Posterior vena cava (tissue), 2 donors: ENCODE measurements at places on chromosomes 6 and 20. TPM values are rescaled to one million over a fixed set of nuclear protein-coding genes. Genes with fewer than 3 reads are reported as not detected.

GRCh38 chr20:20255099-20255498 lies 112.8 kb upstream of the INSM1 start:
- DNase-seq = no peak

The LRRC73 gene
- total RNA-seq = 0.69 TPM

DNA sequence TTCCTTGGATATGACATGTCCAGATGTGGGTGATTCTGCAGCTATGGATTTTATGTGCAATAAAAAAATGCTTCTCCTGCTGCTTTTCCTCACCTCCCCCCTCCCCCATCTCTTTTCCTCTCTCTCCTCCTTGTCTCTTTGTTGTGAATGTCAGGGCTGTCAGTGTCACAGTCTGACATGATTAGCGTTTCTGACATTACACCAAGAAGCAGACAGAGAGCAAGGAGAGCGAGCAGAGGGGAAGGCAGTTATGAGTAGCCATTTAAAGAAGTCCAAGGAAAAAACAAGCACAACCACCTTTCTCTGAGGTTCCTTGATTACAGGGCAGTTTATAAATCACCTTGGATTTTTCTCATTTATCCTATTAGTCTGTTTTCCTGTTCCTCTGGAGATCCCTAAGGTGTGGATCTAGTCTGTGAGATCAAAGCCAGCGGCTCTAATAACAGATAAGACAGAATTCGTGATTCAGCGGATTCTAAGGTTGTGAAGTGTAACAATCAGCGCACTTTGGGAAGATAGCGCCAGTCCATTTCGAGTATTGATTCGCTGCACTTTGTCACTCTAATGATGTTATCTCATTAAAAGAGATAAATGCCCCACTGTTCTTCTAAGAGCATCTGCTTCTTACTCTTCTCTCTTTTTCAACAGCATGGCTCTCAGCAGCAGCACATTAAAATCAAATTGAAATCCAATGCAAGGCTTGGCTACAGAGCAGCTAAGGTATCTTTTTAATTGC lies 101.4 kb downstream of the BACH2 start:
- DNase-seq = no peak

- no peak for DNase-seq
Observed at GRCh38 chr20:15154070-15154469, 816.7 kb upstream of the FLRT3 start.

DNA sequence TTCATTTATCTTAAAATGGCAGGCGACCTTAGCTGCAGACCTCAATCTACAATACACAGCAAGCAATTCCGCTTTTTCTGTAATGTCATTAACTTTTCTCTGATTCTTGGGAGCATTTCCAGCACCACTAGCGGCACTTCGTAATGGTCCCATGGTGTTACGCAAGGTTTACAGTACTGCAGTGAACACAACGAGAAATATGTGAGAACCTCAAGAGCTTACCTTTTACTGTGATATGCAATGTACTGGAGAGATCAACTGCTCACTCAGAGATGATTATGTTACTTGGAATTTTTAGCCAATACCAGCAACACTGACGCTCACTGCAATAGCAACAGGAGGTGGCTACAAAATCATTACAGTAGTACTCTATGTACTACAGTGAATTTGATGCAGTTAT lies 2.8 kb upstream of the CEP43 start:
- DNase-seq = no peak

The EYA4 gene
- 0.95 TPM for total RNA-seq

The LHFPL5 gene
- not detected for total RNA-seq

The EPM2A gene
- total RNA-seq = 24.5 TPM

- DNase-seq = no peak
Observed at GRCh38 chr6:95408111-95408510, 169.2 kb upstream of the MANEA start.

The GPR63 gene
- 0.90 TPM for total RNA-seq

GRCh38 chr20:62583424-62583920 lies 58.8 kb upstream of the SLCO4A1 start:
- no peak for DNase-seq

DNA sequence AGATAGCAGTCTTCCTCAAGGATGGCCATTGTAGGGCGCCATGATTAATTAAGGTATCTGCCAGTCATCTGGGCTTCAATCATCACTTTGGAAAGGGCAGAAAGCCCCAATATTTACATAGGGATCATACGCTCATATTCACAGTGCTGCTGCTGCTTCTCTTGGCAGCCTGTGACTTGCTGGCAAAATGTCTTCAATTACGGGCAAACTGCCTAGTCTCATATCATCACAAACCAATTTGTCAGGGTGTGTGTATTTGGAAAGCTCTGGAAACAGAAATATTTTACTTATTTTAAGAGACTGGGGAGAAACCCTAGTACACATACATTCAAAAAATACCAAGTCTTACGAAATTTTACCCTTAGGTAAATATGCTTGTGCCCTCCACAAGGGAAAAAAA lies 77.6 kb downstream of the SAMD5 start:
- no peak for DNase-seq

GRCh38 chr6:169940481-169941271 lies 189.3 kb downstream of the ERMARD start:
- DNase-seq = no peak

- peak; percentile 51 for DNase-seq
Observed at GRCh38 chr6:158070513-158070912, 88.8 kb downstream of the SYNJ2 start.

The SLC17A1 gene
- not detected for total RNA-seq

- no peak for DNase-seq
Observed at GRCh38 chr20:48523191-48523995, 304.4 kb downstream of the PREX1 start.
